ENCODE measurements at places on chromosomes 4 and X.
A peak's percentile ranks its signal among the peaks of the same experiment; 100 is the strongest.

DNA sequence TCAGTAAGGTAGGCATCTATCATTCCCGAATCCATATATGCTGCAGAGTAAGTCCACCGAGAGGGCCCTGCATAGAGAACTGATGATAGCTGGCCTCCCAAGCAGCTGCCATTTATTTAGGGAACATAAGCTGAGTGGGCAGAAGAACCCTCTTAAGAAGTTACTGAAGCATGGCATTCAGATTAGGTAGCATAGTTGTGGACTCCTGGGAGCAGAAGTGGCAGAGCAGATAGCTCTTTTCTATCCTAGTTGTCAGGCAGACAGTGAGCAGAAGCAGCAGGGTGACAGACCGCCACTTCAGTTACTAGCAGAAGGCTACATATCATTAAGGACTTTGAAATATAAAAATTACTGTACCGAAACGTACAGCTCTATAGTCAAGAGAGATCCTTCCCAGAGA lies 454.7 kb downstream of the PPP4R3C start:
- DNase-seq = no peak

GRCh38 chr4:136800248-136800647 lies 732.0 kb downstream of the PCDH18 start:
- DNase-seq = no peak

DNA sequence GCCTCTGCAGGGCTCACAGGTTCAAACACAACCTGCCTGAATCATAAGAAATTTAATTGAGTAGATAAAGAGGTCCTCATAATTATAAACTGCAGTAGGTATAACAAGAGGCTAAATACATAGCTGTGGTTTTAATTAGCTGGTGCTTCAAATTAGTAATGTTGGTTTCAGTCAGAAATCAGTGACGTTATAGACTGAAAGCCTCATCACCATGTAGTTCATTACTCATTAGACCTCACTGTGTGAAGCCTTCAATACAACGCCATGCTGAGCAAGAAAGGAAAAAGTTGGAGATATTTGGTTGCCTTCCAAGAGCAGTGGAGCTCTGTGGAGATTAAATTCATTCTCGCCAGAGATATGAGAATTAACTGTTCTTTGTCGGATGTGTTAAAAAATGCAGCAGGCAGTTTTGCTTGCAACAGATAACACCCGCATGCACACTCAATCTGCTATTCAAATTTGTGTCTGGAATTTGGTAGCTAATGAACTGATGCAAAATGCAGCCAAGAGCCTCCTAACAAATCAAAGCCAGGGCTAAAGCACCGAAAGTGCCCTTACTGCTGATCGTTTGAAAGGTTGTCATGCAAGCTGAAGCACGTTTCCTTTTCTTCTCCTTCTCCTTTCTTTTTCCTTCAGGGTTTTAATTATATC lies 148.9 kb downstream of the AFF2 start:
- peak; percentile 1 for DNase-seq

- DNase-seq = no peak
Observed at GRCh38 chrX:102498732-102499131, 17.8 kb downstream of the TMSB15A start.

DNA sequence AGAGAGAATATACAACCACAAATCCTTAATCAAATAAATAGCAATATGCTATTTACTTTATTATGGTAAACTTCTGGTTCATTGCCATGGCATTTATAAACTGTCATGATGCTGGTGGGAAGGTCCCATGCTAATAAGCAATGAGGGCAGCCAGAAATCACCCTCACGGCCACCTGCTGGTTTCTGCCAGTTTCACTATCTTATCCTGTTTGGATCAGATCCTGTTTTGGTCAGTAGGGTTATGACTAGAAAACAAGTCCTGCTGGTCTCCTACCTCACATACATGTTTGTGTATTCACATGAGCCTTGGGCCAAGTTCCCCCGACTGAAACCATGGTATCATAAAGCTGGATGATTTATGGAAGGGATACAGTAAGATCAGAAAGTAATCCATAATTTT lies 28.1 kb downstream of the XAGE5 start:
- DNase-seq = no peak

- peak; percentile 88 for DNase-seq
Observed at GRCh38 chr4:15479089-15479912, 9.6 kb downstream of the CC2D2A start.

GRCh38 chrX:31459361-31459760 lies 387.5 kb upstream of the FTHL17 start:
- peak; percentile 23 for DNase-seq

- no peak for DNase-seq
Observed at GRCh38 chr4:87370068-87370467, 20.9 kb downstream of the HSD17B11 start.

- DNase-seq = no peak
Observed at GRCh38 chr4:95295157-95295556, 253.6 kb downstream of the UNC5C start.

- no peak for DNase-seq
Observed at GRCh38 chr4:10974371-10974770, 289.8 kb upstream of the CLNK start.

- DNase-seq = no peak
Observed at GRCh38 chr4:26308568-26308967, 12.2 kb upstream of the RBPJ start.

- no peak for DNase-seq
Observed at GRCh38 chr4:100591161-100591876, 73.5 kb upstream of the EMCN start.

GRCh38 chr4:38987491-38987890 lies 44.7 kb downstream of the TMEM156 start:
- no peak for DNase-seq

DNA sequence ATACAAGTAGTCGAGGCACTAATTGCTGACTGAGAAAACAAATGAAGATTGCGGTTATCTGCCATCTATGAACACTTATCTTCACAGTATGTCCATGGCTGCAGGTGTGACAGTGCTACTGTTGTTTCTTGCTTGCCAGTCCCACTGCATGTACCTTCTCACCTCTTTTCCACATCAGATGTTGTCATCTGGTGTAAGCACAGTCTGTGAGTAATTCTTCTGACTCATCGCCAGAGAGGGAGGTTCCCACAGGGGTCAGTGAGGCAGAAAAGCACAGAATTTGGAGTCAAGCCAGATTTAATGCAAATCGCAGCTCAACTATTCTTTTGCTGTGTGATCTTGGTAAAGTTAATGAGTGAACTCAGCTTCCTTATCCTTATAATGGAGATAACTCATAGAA lies 144.4 kb downstream of the GLRA2 start:
- DNase-seq = peak; percentile 38

- DNase-seq = no peak
Observed at GRCh38 chrX:117301086-117301485, 815.5 kb downstream of the KLHL13 start.

DNA sequence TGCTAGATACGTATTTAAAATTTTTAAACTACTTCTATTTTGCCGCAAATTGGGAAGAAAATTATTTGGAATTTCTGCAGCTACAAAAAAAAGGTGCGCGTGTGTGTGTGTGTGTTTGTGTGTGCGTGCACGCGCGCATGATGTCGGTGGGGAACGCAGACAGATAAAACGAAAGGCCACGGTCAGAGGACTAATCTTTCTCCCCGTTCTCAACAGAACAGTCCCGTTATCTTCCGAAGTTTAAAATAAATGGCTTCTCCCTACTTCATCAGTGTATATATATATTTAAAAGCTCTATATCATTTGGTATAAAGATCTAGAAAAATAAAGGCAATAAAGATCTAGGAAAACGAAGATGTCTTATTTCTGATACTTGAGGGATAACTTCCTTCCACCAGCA lies 1.5 kb downstream of the MGARP start:
- no peak for DNase-seq

DNA sequence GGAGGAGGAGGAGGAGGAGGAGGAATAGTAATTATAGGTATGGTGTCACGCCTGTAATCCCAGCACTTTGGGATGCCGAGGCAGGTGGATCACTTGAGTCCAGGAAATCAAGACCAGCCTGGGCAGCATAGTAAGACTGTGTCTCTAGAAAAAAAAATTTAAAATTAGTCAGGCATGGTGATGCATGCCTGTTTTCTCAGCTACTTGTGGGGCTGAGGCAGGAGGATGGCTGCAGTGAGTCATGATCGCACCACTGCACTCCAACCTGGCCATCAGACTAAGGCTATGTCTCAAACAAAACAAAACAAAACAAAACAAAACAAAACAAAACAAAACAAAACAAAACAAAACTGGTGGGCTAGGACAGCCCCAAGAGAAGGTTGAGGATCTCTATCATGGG lies 3.0 kb downstream of the STARD8 start:
- DNase-seq = no peak

DNA sequence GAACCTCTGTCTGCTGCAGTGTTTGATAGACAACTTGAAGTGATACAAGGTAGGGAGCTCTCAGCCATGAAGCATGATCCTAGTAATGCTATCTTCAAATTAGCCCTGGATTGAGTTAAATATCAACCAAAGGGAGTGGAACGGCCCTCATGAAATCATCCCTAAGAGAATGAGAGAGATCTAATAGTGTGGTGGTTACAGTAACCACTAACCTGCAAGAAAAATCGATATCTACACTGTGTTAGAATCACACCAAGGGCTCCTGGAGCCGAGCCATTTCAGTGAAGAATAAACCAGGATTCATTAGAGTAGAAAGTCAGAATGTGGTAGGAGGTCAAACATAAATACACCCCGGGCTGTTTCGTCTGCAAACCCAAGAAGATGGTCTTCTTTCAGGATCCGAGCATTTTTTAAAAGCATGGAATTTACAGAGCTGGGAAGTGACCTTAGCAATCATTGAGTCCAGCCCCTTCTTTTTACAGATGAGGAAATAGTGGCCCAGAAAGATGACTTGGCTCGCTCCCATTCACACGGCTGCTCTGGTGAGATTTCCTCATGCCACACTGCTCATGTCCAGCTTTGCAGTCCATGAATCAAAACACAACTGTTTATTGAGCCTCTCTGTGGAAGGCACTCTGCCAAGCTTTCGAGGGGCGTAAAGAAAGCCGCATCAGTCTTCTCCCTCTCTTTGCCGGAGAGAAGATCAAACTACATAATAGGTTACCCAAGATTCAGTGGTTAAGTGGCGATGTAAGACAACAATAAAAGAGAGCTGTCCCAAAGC lies 5.5 kb upstream of the DCTD start:
- DNase-seq = no peak

GRCh38 chrX:18354369-18355223 lies at the start of gene SCML2:
Gene SCML2 (minus strand): TSS chrX:18354688. CDS start chrX:18334071, 20,617 bp downstream.
- peak; percentile 83 for DNase-seq

GRCh38 chrX:56385336-56385735 lies 153.2 kb downstream of the KLF8 start:
- DNase-seq = no peak

DNA sequence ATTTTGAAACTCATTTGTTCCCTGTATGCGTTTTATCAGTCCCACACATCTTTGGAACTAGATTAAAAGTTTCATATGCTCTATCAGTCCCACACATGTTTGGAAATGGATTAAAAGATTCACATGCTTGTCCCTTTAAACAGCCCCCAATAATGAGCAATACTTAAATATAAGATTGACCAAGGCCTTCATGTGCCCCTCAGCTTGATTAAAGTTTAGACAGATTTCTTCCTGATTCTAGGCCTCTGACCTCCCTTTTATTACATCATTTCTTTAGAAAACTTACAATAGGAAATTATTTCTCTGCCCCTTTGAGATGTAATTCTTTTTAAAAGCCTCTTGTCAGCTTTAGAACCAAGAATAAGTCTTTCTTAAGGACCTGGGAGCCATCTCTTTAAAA lies 31.7 kb upstream of the CABS1 start:
- DNase-seq = no peak

- no peak for DNase-seq
Observed at GRCh38 chr4:42671431-42672194, 14.7 kb upstream of the ATP8A1 start.

DNA sequence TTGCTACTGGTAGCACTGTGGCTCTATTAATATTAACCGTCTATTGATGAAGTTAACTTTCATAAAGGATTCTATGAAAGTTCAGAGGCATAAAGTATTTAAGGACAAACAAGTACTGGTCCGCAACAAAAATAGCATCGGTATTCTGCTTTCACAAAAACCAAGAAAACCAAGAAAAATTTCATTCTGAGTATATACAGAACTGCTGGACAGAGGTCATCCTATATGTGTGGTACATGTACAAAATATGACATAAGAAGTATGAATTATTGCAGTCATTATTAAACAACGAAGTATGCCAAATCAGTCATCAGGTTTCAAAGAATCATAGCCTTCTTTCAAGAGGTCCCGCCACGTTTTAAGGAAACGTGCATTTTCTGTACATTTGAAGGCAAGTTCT lies 2.4 kb downstream of the C4orf46 start:
- DNase-seq = no peak

GRCh38 chrX:123738378-123738940 lies 5.6 kb upstream of the THOC2 start:
- no peak for DNase-seq

DNA sequence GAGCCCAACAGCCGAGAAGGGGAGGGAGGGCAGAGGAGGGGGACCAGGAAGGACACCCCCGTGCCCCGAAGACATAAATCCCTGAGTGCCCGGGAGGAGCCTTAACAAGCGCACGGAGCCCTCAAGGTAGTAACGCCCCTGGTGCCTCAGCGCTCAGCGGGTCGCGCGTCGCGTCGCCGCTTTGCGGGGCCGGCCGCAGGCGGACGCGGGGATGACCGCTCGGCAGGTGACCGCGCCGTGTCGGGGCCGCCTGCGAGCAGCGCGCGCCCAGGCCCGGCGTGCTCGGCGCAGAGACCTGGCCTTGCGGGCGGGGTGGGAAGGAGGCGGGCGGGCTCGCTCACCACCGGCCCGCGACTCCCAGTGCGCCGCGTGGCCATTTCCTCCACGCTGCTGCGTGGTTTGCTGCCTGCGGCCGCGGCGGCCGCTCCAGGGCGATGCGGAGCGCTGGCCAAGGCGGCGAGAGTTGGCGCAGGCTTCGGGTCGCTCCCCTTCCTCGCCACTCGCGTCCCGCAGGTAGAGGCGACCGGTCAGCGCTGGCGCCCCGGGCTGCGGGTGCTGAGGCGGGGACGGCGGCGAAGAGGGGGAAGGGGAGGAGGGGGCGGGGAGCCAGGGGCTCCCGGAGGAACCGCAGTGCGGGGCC lies 632 bp downstream of the CCSER1 start:
- DNase-seq = peak; percentile 12

DNA sequence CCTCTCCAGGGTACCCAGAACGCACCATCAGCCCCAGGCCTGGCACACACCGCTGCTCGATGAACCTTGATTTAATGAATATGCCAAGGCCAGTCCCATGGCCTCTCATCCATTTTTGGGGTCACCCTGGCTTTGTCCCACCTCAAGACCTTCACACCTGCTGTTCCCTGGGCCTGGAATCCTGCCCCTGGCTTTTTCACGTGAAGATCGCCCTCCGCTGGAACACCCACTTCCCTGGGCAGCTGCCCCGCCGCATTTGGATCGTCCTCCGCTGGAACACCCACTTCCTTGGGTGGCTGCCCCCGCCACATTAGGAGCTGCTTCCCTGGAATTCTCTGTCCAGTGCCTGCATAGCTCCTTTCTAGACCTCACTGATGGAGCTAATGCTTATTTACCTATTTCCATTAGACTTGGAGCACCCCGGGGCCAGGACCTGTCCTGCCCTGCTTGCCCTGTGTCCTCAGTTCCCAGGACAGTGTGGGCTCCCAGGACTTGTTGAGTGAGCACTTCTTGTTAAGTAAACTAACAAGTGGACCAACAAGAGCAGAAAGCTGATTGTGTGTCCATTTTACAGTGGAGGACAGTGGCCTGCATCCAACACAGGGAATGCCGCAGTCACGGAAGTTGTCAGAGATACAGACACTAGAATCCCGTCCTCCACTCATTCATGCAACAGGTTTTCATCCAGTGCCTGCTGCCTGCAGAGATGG lies 12.5 kb downstream of the BLOC1S4 start:
- DNase-seq = no peak

GRCh38 chrX:50103866-50104566 lies 96.8 kb downstream of the AKAP4 start:
- peak; percentile 10 for DNase-seq

Data from GM03348 (cell line).